ENCODE measurements at places on chromosomes 6 and 20.
A peak's percentile ranks its signal among the peaks of the same experiment; 100 is the strongest.

- DNase-seq = peak; percentile 52
These were observed 2.5 kb downstream of the MYMX start for GRCh38 chr6:44219053-44219814.

- no peak for DNase-seq
These were observed 51.7 kb downstream of the HDGFL1 start for GRCh38 chr6:22621028-22621427.

DNA sequence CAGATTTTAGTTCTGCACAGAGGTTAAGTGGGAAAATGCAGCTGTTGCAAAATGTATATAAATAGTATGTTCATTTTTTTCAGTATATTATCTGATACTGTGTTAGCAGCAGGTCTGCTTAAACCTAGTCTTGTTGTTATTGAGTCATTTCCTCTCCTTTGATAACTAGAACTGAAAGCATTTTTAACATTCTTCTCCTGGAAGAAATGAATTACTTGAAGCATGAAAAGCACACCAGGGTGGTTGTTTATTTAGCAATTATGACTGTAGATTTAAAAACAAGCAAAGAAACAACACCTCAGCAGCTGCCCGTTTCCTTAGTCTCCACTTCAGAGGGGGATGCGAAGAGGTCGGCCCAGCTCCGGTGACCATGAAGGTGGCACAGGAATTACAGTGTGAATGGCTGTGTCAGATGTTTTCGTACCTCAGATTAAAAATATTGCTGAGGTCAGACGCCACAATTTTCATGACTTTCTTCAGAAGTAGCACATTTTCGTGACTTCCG, 53.5 kb downstream of the GOPC start:
- peak; percentile 77 for DNase-seq

DNA sequence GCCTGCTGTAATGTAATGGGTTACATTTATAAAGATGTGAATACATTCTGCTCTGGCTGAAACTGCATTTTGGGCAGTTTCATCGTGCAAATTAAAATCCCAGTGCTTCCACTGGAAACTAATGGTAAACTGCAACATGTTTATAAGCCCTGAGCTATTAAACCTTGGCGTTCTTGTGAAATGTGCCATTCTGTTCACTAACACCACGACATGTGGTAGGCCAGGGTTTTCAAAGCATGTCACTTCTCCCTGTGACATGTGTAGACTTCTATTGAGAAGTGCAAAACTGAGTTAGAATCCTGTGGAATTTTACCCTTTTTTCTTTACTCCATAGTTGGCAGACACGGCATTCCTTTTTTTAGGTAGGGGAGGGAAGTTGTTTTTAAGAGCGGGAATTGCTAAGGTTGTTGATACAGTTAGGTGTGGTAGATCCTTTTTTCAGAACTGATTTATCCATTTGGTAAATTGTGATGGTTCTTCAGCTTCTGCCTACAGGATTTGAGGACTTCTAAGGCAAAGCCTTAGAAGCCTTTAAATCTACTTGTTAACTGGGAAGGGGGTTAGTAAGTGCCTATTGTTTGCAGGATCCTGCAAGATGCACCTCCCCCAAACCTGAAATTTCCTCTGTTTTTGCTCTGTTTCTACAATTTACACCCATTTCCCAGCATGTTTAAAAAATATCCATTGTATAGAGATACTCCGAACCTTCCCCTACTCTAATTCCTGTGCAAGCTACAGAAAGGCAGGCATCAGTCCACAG, 4.2 kb downstream of the SASH1 start:
- no peak for DNase-seq

DNA sequence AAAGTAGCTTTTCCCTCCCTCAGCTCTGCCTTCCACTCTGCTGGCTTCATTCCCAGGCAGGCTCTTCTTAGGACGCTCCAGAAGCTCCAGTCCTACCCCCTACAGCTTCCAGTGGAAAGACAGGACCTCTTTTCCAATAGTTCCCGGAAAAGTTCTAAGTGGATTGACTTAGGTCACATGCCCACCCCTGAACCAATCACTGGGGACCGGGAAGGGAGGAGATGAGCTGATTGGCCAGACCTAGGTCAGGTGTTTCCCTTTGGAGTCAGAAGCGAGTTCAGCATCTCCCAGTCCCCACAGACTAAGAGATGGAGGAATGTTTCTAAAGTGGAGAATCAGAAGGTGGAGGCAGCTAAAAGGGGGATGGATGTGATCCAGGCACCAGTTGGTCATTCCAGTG, 62.9 kb upstream of the KCNG1 start:
- DNase-seq = no peak

DNA sequence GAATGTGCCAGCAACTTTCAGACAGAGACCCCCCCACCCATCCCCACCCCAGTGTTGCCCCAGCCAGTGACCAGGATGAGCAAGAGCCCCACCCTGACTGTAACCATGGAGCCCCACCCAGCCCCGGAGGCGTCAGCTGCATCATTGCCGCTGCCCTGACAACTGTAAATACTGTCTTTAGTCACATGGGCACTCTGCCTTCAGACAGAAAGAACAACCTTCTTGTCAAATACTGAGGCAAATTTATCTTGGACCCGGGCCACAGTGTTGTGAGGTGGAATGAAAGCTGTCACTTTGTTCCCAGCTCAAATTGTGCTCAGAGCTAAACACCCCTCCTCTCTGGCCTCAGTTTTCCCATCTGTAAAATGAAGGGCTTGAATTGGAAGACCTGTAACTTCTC, 23.7 kb downstream of the MOCS3 start:
- DNase-seq = peak; percentile 70

DNA sequence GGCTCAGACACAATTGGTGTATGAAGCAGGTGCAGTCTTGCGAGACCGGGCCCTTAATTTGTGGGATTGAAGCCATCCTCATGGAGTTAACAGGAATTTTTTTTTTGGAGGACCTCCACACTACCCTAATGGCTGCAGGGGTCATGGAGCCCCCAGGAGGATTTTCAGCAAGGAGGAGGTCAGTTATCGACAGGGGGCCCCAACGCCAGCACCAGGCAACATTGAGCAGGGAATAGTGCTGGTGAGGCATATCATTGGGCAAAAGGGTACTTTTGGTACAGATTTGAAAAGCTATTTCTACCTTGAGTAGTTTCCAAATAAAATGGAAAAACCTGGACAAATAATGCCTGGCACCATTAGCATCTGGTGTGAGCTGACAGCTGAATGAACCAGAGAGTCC, 6.7 kb downstream of the FAM50B start:
- no peak for DNase-seq

DNA sequence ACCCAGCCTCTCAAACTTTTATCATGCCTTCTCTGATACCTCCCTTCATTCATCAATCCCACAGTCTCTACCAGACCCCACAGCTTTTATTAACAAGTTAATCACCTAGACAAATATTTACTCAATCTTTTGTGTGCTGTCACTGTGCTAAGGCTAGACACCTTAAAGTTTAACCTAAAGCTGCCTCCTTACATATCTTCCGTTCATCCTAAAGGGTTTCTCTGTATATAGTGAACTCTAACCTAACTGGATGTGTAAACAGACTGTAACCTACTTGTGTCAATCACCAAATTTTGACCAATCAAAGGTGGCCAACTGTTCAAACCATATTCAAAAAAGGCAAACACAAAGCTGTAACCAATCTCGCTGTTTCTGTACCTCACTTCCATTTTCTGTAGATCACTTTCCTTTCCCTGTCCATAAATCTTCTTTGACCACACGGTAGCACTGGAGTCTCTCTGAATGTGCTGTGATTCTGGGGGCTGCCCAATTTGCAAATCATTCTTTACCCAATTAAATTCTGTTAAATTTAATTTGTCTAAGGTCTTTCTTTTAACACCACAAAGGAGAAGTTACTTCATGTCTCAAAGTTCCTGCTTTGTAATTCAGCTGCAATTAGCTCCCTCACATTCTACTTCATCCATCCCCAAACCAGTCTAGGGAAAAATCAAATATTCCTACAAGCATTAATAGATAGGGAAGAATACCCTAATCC, 72.5 kb downstream of the ARHGAP18 start:
- DNase-seq = no peak

DNA sequence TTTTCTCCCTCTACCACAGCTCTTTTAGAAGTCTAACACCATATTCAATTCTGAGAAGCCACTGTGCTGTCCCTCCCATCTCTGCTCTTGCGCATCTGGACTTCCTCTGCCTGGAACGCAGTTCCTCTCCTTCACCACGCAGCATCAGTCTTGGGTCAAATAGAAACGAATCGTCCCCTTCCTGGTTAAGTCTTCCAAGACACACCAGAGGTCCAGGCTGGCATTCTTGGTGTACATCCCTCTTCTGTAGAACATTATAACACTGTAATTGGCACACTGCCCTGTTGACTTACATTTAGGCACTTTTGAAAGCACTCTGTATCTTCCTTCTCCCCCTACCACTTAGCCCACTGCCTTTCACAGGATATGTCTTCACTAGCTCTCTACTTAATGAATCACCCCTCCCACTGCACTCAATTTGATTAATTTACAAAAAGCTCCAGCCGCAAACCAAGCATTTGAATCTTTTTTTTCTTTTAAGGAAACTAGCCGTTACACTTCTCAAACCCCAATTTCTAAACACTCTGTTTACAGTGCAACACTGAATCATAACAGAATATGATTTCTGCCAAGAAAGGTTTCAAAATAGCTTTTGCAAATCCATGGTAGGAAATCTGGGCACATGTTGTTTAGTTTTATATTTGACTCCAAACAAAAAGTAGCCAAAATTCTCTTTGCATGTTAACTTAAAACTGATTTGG, 140.8 kb upstream of the CARMIL1 start:
- DNase-seq = peak; percentile 80

DNA sequence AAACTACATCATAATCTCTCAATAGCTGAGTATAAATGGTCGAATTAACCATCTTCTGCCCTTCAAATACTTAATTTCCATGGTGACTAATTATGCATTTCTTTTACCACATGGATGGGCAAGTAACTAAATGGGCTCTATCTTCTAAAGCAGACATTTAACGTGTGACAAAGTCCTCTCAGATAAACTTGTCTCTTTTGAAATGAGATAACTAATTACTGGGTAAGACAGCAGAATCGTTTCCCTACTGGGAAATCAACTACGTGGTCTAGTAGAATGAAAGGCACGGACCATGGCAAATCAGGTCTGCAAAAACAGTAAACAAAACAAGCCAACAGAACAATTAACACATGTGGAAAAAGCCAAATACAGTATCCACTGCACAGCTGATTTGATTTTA, 137.7 kb downstream of the BACH2 start:
- DNase-seq = no peak

- peak; percentile 91 for DNase-seq
These were observed 9.9 kb downstream of the BCL2L1 start for GRCh38 chr20:31712564-31713311.

GRCh38 chr6:22421198-22421597, 124.4 kb upstream of the PRL start:
- peak; percentile 62 for DNase-seq

GRCh38 chr6:6660339-6661045, 72.0 kb downstream of the LY86 start:
- no peak for DNase-seq

- peak; percentile 32 for DNase-seq
These were observed 662 bp downstream of the ZNF343 start for GRCh38 chr20:2507875-2508630.

GRCh38 chr20:31869942-31870725, at the start of the genes DUSP15 and TTLL9:
TSS of gene DUSP15 (minus strand) at chr20:31870527. CDS start at chr20:31870337, 190 bp downstream.
TSS of gene TTLL9 (plus strand) at chr20:31870634. CDS start at chr20:31871127, 493 bp downstream.
- DNase-seq = peak; percentile 19

GRCh38 chr6:13304580-13305260, 23.6 kb downstream of the TBC1D7 start:
- no peak for DNase-seq

- no peak for DNase-seq
These were observed 23.6 kb upstream of the THEMIS start for GRCh38 chr6:127924440-127924839.

- no peak for DNase-seq
These were observed 46.3 kb downstream of the GABRR2 start for GRCh38 chr6:89268776-89269175.

DNA sequence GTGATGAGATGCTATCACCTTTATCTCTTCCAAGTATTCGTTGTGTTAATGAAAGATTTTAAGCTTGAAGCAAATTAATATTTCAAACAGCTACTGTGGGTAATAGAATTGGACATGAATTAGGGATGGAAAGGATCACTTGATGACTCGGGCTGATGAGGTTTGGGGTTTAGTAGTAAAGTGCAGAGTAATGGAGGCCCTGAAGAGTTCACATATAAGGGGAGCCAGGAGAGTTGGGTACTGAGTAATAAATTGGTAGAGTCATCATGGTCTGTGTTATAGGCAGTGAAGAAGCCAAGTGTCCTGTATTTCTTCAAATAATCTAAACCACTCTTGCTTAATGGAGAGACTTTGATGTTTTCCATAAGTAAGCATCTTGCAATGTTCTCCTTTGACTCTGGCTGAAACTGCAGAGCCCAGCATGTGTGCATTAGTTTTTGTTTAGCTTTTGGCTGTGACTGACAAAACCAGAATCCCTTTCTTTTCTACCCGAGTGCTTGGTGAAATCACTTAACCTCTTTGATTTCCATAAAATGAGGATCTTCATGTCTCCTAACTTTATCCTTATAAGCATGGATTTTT, 57.6 kb downstream of the L3MBTL3 start:
- no peak for DNase-seq

DNA sequence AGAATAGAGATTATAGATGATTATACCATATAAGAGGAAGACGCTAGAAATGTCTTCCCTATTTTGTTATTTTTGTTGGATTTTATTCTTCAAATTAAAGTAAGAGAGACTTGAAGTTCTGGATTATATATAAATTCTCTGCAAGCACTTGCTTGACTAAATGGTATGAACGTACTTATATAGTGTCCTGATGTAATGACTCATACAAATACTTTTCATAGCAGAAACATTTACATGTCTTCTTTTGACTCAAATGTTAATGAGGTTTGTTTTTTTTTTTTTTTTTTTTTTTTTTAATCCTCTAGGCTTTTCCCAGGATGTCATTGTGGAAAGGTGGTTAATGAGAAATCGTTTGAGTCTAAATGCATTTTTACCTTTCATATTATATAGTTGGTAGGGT, 55.0 kb downstream of the PDE7B start:
- DNase-seq = peak; percentile 82

DNA sequence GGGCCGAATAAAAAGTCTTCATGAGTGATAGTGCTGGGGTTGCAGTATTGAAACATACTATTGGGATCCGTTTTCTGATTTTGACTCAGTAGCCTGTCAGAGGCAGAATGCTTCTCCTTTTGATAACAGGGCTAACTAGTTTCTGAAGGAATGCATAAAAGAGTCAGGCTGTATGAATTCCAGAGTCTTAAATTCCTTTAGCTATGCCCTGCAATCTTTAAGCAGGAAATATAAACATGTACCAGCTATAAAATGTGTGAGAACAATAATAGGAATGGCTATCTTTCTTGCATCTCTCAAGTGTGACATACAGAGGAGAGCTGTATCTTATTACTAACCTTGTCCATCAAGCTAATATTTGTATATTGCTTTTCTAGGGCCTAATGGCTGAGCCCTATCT, 917.1 kb downstream of the KIF16B start:
- peak; percentile 77 for DNase-seq

DNA sequence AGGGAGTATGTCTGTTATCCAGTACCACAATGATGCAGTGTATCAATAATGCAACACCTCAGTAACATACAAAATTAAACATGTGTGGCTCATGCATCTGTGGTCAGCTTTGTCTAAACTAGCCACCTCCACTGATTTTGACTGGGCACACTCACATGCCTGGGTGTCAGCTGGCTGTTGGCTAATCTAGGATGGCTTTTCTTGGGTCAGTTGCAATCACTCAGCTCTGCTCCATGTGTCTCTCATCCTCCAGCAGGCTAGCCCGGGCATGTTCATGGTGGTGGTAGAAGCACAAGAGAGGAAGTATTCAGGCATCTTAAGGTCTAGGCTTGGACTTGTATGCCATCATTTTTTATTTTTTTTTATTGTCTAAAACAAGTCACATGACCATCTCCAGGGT, 59.3 kb upstream of the JAG1 start:
- DNase-seq = no peak
